ENCODE measurements at places on chromosomes 12 and 14.

GRCh38 chr12:79512068-79512467, 178.7 kb downstream of the PAWR start:
- no peak for DNase-seq

- no peak for DNase-seq
Observed at GRCh38 chr12:4243091-4243490, 30.5 kb upstream of the CCND2 start.

DNA sequence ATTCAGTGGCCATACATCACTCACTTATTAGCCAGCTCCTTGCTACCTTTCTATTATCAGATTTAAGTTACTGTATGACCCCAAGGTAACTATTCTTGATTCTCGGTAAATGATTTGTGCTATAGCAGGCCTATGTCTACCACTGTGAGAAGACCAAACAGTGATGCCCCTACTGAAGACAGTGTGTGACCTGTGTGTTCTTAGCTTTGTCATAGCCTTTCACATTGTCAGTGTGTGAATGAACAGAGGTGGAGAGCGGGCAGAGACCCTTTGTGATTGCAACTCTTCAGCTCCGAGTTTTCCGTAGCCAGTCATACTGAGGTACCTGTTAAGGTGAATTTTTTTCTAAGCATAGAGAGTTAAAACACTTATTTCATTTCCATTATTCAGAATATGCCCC, 294.0 kb downstream of the LRFN5 start:
- DNase-seq = no peak

- DNase-seq = no peak
Observed at GRCh38 chr14:23119363-23120327, 590 bp upstream of the CEBPE start.

DNA sequence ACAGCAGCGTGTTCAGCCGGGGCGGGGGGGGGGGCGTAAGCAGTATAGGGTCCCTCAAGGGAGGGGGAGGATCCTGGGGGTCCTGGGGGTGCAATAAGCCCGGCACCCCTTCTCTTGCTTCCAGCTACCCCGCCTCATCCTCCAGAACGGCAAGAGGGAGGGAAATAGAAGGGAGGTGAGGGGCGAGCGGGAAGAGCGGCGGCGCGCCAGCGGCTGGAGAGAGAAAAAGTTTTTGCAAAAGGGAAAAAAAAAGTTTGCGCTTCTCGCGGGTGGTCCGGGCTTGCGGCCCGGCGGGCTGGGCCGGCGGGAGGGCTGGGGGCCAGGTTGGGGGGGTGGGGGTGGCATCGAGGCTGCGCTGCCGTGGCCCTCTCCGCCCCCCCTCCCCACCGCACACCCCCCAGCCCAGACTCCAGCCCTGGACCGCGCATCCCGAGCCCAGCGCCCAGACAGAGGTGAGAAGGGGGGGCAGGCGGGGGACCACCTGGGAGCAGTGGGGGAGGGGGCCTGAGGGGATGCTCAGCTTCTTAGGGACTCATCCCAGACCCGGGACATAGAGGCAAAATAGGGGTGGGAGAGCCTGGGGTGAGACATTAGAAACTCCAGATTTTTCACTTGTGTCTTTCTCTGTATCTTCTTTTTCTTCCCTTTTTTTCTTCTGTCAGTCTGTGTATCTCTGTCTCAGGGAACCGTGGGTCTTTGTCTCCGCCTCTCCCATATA, at the start of gene GLI1:
GLI1 (plus strand) TSS at position 36 of the 718 bp plus-strand sequence. CDS start 3,907 bp downstream, outside the sequence.
- no peak for DNase-seq
